ENCODE measurements at places on chromosomes 4 and X. TPM values are rescaled to one million over a fixed set of nuclear protein-coding genes. Genes with fewer than 3 reads are reported as not detected.

GRCh38 chr4:41638203-41638602 is 100.2 kb downstream of the LIMCH1 start:
- no peak overlapping the region for H3K4me3 ChIP-seq
- H3K36me3 ChIP-seq = no peaks in the 10 kb centered on the region
- no peaks in the 10 kb centered on the region for H3K4me1 ChIP-seq
- DNase-seq = no peak
- H3K27me3 ChIP-seq = peaks cover 5% of the 10 kb centered on the region

DNA sequence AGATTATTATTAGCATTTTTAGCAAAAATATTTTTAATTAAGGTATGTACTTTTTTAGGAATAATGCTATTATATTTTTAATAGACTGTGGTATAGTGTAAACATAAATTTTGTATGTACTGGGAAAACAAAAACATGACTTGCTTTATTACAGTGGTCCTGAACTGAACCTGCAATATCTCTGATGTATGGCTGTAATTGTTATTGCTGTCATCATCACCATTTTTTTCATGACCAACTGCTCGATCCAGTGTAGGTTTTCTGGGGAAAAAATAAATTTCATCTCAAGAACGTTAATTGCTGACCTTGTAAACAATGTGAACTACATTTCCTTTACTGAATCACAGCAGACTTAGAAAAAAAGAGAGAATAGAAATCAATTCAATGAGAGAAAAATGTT is 83.6 kb upstream of the ATOH1 start:
- no peaks in the 10 kb centered on the region for H3K36me3 ChIP-seq
- H3K27me3 ChIP-seq = no peaks in the 10 kb centered on the region
- no peak overlapping the region for H3K4me3 ChIP-seq
- no peak overlapping the region for H3K27ac ChIP-seq
- H3K4me1 ChIP-seq = no peaks in the 10 kb centered on the region

Gene MAOB
- 0.27 TPM for total RNA-seq

DNA sequence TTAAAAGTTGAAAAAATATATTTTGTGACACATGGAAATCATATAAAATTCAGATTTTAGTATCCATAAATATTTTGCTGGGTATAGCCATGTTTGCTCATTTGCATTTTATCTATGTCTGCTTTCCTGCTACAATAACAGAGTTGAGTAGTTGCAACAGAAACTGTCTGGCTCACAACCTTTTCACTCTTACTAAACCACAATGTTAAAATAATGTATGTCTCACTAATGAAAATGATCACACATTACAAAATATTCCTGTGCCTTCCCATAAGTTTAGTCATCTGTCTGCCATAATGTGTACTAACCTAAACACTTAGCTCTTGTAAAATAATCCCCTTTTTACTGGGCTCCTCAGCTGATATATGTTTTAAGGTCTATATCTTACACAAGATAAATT is 174.0 kb upstream of the PRPS2 start:
- H3K27me3 ChIP-seq = no peaks in the 10 kb centered on the region
- no peaks in the 10 kb centered on the region for H3K4me1 ChIP-seq
- no peak for DNase-seq
- H3K4me3 ChIP-seq = no peak overlapping the region
- H3K27ac ChIP-seq = no peak overlapping the region

DNA sequence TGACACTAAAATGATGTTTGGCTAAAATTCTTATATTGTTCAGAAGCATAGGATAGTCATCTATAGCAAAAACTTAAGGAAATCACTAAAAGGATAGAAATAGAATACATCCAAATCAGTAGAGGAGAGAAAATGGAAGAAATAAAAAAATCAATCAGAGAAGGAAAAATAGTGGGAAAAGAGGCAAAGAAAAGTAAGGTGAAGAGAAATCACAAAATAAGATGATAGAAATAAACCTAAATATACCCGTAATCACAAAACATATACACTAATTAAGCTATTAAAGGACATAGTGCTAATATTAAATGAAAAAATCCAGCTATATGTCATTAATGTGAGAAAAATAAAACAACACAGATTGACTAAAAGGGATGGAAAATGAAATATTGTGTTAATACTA is 6.3 kb downstream of the PGRMC2 start:
- no peak for DNase-seq
- no peaks in the 10 kb centered on the region for H3K27me3 ChIP-seq
- H3K4me3 ChIP-seq = no peak overlapping the region

DNA sequence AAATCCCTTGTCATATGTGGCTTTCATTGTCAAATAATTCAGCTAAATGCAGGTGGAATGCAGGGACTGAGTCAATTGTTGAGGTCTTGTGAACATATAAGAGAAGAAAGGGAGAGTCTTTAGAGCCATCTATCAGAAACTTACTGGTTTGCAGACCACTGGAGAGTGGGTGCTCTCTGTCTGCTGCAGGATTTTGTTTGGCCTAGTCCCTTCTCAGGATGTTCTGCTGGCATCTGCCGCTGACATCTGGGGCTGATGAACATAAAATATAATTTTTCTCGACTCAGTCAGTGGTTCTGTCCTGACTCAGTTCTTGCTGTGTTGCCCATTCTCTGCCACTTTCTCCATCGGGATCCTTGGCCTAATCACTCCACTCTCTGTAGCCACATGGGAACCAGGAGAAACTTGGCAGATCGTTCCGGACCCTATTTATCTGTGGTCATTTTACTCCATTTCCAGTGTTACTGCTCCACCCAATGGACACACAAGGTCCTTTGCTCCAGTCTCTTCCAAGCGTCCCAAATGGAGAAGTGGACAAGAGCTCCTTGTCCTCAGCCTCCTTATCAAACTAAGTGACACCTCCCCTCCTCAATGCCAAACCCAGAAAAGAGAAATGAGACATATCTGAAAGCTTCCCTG is 436.2 kb downstream of the FAT4 start:
- H3K4me3 ChIP-seq = no peak overlapping the region
- H3K4me1 ChIP-seq = no peaks in the 10 kb centered on the region
- DNase-seq = no peak
- no peaks in the 10 kb centered on the region for H3K27me3 ChIP-seq
- no peaks in the 10 kb centered on the region for H3K36me3 ChIP-seq

DNA sequence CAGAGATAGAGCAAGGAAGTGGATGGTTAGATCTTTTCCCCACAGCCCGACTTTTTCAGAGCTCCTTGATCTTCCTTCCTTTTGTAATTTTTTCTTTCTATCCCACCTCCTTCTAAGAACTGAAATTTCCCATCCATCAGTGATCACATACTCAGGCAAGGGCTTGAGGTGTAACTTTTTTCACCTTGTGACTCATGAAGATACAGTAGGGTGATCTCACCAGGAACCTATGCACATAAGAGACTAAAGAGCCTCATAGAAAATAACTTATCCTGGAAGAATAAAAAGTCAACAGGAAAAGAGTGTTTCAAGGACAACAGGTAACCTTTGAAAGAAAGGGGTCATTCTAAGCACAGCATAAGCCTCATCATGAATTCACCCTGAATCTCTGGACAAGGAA is 131.2 kb upstream of the HCCS start:
- DNase-seq = no peak
- H3K27me3 ChIP-seq = no peaks in the 10 kb centered on the region
- no peaks in the 10 kb centered on the region for H3K4me1 ChIP-seq
- no peaks in the 10 kb centered on the region for H3K36me3 ChIP-seq

DNA sequence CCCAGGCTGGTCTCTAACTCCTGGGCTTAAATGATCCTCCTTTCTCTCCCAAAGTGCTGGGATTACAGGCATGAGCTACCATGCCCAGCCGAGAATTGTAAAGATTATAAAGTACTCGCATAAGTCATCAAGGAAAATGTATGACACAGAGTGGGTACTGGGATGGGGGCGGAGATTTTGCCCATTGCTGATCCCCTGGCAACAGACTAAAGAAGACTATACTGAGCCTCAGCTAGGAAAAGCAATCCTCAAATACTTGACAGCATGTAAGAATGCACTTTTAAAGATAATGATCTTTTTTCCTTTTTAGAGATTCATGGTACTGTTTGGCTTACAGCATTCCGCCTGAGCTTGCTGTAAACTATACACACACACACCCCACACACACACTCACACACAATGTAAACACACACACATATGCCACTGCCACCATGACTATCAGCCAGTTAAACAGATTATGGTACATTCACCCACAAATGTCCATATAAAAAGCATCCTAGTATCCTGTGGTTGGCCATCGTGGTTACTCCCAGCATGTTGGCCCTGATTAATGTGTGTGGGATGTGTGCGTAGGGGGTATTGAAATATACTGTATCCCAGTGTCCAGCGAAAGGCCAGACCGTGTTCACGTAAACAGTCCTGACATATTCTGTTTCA is 113.0 kb downstream of the AMELX start:
- H3K4me1 ChIP-seq = no peaks in the 10 kb centered on the region
- no peak overlapping the region for H3K27ac ChIP-seq
- no peak overlapping the region for H3K4me3 ChIP-seq
- H3K27me3 ChIP-seq = no peaks in the 10 kb centered on the region
- H3K36me3 ChIP-seq = no peaks in the 10 kb centered on the region

Gene WAS
- total RNA-seq = 99.6 TPM

DNA sequence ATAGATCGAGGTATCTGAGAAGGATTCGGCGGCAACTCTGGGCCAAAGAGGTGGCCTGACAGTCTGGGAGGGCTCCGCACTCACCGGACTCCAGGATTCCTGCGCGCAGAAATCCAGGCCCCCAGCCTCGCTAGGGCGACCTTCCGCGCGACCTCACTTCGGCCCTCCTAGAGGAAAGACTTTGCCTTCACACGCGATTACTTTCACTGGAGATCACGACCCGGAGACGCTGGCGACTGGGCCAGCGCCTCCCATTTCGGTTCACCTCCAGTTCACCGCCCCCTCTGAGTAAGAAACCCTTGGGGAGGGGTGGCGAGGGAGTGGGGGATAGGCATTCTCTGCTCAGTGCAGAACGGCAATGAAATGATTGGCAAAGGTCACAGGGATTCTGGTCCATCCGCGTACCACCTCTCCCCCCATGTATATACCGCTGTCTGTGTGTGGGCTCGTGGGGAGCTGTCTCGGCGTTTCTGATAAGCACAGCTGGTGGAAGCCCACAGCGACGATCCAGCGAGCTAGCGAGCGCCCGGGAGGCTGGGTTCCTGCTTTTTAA is 2.5 kb downstream of the POU3F4 start:
- peaks cover 48% of the 10 kb centered on the region for H3K27me3 ChIP-seq
- DNase-seq = no peak
- peaks cover 4% of the 10 kb centered on the region for H3K4me1 ChIP-seq
- no peak overlapping the region for H3K27ac ChIP-seq
- no peak overlapping the region for H3K4me3 ChIP-seq

GRCh38 chr4:153222707-153223426 is 18.6 kb downstream of the TRIM2 start:
- peak overlapping the region; percentile 79 for H3K4me3 ChIP-seq
- no peaks in the 10 kb centered on the region for H3K27me3 ChIP-seq

- no peaks in the 10 kb centered on the region for H3K27me3 ChIP-seq
- no peak overlapping the region for H3K27ac ChIP-seq
- peaks cover 70% of the 10 kb centered on the region for H3K36me3 ChIP-seq
- no peak overlapping the region for H3K4me3 ChIP-seq
Measured at GRCh38 chr4:518569-519083, 19.6 kb downstream of the PIGG start.

DNA sequence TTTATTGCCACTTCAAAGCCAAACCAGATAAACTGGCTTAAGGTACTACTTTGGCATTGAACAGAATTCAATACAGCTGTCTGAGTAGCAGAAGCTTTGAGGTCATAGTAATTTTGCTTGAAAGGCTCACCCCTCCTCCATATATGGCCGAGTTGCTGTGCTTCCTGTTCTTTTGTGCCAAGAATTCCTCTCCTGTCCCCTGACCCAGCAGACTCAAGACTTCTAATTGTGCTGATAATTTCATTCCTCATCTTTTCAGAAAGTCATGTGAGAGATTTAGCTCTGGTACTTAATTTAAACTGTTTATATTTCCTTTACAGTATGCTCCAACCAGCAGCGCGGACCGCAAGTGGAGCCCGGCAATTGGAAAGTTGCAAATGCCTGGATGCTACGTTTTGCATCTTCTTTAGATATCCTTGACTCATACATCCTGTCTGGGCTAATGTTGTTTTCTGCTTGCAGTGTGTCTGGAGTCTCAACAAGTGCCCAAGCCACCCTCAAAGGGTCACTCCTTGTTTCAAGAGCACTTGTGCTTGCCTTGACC is 373.4 kb downstream of the PDGFC start:
- H3K4me3 ChIP-seq = no peak overlapping the region
- no peaks in the 10 kb centered on the region for H3K36me3 ChIP-seq
- H3K4me1 ChIP-seq = no peaks in the 10 kb centered on the region

DNA sequence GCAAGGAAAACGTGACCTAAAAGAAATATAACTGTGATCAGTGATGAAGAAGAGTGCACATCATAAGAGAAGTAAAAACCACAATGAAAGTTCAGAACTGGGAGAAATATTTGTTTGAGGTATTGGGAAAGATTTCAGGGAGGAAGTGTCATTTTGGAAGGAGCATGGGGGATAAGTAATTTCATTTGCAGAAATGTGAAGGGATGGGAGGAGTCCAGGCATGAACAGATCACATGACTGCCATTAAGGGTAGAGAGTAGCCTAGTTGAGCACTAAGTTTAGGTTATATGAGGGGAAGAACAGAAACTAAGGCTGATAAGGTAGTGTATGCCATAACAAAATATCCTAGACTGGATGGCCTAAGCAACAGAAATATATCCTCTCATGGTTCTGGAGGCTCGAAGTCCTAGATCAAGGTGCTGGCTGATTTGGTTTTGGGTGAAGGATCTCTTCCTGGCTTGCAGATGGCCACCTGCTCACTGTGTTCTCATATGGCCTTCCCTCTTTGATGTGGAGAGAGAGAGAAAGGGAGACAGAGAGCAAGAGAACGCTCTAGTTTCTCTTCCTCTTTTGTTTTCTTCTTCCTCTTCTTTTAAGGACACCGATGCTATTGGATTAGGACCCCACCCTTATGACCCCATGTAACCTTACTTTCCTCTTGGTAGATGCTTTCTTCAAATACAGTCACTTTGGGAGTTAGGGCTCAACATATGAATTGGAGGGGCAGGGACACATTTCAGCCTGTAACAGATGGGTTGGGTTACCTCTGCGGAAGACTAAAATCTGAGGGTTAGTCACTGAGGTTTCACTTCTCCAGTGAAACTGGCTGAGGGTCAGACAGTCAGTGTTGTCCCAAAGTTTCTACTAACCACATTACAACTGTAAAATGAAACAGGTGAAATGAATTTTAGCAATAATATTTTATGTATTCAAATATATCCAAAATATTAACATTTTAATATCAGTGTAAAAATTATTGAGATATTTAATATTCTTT is 77.9 kb downstream of the EGF start:
- no peak overlapping the region for H3K4me3 ChIP-seq
- peaks cover 7% of the 10 kb centered on the region for H3K4me1 ChIP-seq
- H3K27me3 ChIP-seq = peaks cover 7% of the 10 kb centered on the region
- H3K36me3 ChIP-seq = no peaks in the 10 kb centered on the region
- H3K27ac ChIP-seq = no peak overlapping the region

DNA sequence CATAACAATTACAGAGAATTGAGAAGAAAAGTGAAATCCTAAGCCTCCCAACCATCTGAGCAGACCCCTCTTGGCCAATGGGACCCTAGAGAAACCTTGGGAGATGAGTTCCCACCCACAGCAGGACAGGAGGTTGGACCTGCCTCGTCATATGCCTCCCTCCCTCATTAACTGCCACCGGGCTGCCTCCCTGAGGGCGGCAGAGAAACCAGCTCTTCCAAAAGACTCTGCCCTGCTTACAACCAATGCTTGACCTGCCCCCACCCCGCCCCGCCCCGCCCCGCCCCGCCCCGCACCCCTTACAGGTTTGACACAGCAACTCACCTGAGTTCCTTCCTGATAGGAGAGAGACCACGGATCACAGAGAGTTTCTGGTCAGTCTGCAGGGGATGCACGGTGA is 86.1 kb downstream of the ADRA2C start:
- no peak overlapping the region for H3K4me3 ChIP-seq
- no peak overlapping the region for H3K27ac ChIP-seq
- no peaks in the 10 kb centered on the region for H3K4me1 ChIP-seq
- H3K36me3 ChIP-seq = no peaks in the 10 kb centered on the region
- H3K27me3 ChIP-seq = peaks cover 3% of the 10 kb centered on the region

Gene CXCL6
- total RNA-seq = not detected

Data from activated CD4-positive, alpha-beta memory T cell treated with anti-CD3 and anti-CD28 coated beads for 36 hours (primary cell).